ENCODE measurements at places on chromosomes 4 and X.

DNA sequence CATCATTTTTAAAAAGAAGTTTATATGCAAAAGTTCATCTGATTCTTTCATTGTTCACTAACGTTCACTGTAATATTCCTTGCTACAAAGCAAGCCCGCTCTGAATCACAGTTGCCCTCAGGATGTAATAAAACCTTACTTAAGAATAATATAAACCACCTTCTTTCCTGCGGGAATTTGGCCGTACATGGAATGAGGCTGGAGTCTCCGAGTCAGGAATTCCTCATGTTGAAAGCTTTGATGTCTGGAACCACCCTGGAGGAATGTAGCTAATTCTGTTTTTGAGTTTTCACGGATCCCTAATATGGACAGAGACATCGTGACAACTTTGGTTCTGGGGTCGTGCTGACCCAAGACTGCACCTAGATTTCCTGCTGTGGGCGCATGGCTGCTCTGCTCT lies 58.5 kb downstream of the CRLF2 start:
- DNase-seq = no peak

DNA sequence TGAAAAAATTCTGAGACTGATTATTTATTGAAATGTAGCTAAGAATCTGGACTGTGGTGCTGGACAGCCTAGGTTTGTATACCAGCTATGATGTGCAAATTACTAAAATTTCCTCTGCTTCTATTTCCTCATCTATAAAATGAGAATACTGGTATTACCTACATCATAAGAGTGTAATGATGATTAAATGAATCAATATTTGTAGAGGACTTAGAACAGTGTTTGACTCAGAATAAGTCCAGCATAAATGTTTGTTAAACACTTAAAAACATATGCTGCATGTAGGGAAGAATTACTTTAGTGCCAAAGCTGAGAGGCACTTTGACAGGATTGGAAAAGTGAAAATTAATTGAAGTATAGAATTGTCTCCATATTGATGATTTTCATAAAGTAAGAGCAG lies 55.3 kb upstream of the TMPRSS11F start:
- DNase-seq = no peak

DNA sequence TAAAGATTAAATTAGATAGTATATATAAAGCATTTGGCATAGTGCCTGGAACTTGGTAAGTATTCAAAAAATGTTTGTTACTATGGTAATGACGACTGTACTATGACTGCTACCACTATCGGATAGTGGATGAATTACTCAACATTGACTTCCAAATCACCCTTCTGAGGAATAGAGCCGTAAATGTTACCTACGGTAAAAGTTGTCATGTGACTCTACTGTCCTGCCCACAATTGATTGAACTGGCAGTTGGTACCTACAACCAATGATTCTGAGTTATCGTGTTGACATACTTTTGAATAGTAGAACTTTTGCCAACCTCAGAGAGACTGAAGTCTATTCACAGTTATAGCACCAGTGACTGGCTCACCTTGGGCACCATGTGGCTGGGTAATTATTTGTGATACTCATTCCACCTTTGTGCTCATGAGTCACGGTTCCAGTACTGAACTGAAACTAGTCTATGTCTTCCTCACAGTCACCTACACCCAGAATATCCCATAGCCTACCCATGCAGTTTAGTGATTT lies 185.5 kb upstream of the PITX2 start:
- DNase-seq = no peak

GRCh38 chr4:7872264-7872771 lies 67.3 kb downstream of the AFAP1 start:
- no peak for DNase-seq

GRCh38 chrX:96576368-96576767 lies 108.3 kb upstream of the DIAPH2 start:
- no peak for DNase-seq

GRCh38 chrX:38634665-38635064 lies 73.3 kb downstream of the TSPAN7 start:
- DNase-seq = no peak

GRCh38 chrX:22134681-22135080 lies 102.6 kb downstream of the PHEX start:
- DNase-seq = no peak

- no peak for DNase-seq
Measured at GRCh38 chrX:101973066-101973465, 41.2 kb upstream of the ZMAT1 start.

DNA sequence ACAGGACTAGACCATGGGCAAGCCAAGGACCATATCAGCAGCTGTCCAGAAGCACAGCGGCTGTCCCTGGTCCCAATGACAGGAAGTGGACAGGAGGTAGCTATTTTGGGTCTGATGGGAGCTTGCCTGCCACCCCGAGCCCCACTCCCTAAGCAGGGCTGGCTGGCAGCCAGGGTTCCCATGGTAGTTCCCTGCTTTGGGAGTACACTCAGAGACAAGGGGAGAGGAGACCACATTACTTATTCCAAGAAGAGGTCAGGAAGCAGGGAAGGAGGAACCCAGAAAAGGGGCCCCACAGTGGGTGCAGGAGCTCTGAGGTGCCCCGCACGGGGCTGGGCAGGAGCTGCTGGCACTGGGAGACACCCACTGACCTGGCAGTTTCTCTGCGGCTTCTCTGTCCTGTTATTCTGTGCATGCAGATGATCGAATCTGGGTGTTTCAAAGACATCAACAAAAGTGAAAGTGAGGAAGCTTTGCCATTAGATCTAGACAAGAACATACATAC lies 36.3 kb downstream of the HTT-AS start:
- DNase-seq = peak; percentile 38

DNA sequence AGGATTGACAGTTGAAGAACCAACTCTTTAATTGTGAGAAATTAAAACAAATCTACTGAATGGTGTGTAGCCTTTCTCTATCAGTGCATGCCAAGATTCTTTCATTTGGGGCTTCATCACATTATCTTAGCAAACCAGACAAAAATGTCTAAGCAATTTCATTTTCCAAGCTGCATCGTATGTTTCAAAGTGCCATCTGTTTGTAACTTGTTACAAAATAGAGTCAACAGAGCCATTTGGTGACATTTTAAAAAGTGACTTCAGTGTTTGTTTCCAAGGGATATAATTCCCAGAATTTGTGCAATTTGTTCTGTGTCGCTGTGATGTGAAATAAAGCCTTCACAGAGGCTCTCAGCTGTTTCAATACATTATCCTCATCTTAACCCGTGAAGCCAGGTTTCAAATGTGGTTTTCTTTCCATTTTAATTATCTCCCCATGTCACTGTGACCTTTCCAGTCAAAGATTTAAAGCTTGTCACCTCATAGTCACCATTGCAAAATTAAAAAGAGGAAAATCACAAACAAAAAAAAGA lies 46.0 kb upstream of the C1QTNF7 start:
- DNase-seq = no peak

- DNase-seq = no peak
Measured at GRCh38 chr4:26269038-26269437, 51.8 kb upstream of the RBPJ start.

- peak; percentile 33 for DNase-seq
Measured at GRCh38 chrX:71111921-71112431, 599 bp upstream of the IL2RG start.

GRCh38 chr4:99323756-99324155 lies 2.6 kb upstream of the ADH1B start:
- DNase-seq = no peak

GRCh38 chrX:151384807-151385206 lies 12.2 kb upstream of the VMA21 start:
- DNase-seq = no peak

DNA sequence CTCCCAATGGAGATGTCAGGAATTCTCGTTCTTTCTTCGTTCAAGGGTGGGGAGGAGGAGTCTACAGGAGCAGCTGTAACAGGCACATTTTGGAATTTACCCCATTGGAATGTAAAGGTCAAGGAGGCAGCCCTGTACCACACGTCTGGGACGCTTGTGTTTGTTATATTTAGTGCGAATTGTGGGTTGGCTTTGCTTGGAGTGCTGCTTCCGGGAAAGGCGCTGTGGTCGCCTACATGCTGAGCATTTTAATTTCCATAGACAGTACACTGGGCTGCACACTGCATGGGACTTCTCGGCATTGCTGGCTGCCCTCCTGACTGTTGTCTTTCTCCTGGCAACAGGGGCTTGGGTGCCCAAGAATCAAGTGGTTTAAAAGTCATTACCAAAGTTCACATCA lies 12.8 kb downstream of the GYG2 start:
- no peak for DNase-seq

GRCh38 chr4:71872767-71873415 lies 89.0 kb upstream of the GC start:
- no peak for DNase-seq

GRCh38 chr4:71807469-71807868 lies 23.6 kb upstream of the GC start:
- no peak for DNase-seq

DNA sequence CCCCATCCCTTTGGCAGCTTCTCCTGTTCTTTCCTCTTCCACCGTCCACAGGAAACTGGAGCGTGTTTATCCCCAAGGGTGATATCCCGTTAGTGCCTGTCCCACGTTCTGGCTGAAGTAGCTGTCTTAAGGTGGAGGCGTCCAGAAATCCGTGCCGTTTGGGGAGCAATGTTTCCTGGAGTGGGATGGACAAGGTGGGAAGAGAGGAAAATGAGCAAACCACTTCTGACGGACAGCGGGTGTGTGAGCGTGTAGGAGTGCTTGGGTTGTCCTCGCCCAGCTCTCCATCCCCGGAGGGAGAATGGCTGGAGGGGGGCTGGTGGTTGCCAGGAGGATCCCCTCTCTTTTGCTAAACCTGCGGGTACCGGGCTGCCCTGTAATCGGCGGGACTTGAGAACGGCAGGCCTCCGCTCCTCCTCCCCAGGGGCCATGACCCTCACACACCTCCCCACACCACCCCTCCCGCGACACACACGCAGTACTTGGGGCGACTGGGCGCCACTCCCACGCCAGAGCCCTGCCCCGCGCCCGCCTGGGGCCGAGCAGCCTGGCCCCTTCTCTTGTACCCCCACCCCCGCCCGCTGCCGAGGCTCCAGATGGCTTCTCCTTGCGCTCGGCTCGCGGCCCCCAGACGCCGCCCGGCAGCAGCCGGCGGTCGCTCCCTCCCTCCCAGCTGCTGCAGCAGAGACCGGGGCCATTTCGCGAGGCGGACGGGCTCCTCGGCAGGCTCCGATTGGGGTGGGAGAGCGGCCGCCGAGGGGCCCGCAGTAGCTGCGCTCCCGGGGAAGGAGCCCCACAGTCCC lies 13.9 kb upstream of the PRDM8 start:
- peak; percentile 22 for DNase-seq

DNA sequence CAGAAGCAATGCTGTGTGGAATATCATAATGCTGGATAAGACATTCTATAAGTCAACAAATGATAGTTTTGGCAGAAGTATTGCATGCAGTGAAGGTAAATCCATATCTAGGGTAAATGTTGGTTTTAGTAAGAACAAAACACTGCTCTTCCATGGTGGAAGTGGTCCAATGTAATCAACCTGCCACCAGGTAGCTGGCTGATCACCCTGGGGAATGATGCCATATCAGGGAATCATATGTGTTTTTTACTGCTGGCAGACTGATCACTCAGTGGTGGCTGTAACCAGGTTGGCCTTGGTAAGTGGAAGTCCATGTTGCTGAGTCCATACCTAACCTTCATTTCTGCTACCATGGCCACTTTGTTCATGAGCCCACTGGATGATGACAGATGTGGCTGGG lies 74.0 kb upstream of the CENPE start:
- DNase-seq = no peak

GRCh38 chr4:165201806-165202205 lies 5.6 kb upstream of the KLHL2 start:
- no peak for DNase-seq

- DNase-seq = no peak
Measured at GRCh38 chr4:17769406-17770174, 11.8 kb downstream of the FAM184B start.

- no peak for DNase-seq
Measured at GRCh38 chr4:8568068-8568668, 12.0 kb upstream of the GPR78 start.

DNA sequence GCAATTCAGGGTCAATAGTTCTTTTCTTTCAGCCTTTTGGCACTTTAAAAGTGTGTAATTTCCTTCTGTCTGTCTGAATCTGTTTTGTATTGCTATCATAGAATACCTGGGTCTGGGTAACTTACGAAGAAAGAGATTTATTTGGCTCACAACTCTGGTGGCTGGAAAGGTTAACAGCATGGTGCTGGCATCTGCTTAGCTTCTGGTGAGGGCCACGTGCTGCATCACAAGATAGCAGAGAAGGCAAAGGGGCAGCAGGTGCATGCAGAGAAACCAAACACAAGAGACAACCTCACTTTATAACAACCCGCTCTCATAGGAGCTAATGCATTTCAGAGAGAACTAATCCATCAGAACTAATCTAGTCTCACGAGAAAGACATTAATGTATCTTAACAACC lies 18.8 kb downstream of the RGN start:
- DNase-seq = no peak

- DNase-seq = no peak
Measured at GRCh38 chr4:154877110-154877760, 96.2 kb downstream of the RBM46 start.

DNA sequence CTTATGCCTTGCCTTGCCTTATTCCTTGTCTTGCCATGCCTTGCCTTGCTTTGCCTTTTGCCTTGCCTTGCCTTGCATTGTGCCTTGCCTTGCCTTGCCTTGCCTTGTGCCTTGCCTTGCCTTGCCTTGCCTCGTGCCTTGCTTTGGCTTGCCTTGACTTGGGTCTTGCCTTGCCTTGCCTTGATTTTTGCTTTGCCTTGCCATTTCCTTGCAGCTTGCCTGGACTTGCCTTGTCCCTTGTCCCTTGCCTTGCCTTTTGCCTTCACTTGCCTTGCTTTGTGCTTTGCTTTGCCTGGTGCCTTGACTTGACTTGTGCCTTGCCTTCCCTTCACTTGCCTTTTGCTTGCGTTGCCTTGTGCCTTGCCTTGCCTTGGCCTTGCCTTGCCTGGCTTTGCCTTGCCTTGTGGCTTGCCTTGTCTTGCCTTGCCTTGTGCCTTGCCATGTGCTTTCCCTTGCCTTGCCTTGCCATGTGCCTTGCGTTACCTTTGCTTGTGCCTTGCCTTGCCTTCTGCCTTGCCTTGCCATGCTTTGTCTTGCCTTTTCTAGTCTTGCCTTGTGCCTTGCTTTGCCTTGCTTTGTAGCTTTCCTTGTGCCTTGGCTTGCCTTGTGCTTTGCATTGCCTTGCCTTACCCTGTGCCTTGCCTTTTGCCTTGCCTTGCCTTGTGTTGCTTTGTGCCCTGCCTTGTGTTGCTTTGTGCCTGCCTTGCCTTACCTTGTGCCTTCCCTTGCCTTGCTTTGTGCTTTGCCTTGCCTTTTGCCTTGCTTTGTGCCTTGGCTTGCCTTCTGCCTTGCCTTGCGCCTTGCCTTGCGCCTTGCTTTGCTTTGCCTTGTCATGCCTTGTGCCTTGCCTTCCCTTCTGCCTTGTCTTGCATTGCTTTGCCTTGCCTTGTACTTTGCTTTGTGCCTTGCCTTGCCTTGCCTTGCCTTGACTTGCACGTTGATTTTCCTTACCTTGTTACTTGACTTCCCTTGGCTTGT lies 92.8 kb downstream of the TAB3 start:
- DNase-seq = no peak

DNA sequence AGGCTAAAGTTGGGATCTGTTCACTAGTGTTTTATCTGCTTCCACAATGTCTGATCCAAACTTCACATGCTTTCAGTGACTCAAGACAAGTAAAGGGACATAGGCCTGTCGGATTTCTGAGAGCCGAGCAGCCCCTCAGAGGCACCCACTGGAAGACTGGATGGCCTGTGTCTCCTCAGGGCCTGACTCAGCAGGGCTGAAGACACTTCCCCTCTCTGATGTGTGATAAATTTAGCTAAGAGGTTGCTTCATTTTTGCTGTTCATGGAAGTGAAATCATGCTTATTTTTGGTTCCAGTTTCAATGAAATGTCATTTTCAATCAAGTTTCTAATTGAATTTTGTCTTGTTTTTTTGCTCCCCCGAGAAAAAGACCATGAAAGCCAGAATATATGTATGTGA lies 93.7 kb downstream of the MXRA5 start:
- no peak for DNase-seq
